NCI-H524 treated with DMSO at 0.1 percent for 48 hours (cell line): ENCODE measurements at places on chromosomes 6 and 20.

DNA sequence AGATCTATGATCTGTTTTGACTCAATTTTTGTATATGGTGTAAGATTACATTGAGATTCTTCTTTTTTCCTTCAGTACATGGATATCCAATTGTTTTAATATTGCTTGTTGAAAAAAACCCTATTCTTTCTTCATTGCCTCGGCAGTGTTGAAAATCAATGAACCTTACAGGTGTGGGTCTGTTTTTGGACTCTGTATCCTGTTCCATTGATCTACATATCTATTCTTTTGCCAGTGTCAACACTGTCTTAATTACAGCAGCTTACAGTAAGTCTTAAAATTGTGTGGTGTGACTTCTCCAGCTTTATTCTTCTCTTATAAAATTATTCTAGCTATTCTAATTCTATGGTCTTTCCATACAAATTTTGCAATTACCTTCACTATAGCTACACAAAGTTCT lies 81.8 kb upstream of the KCNK16 start:
- no peak for DNase-seq

- no peak for DNase-seq
Observed at GRCh38 chr20:35319192-35319870, 27.1 kb upstream of the FAM83C start.

DNA sequence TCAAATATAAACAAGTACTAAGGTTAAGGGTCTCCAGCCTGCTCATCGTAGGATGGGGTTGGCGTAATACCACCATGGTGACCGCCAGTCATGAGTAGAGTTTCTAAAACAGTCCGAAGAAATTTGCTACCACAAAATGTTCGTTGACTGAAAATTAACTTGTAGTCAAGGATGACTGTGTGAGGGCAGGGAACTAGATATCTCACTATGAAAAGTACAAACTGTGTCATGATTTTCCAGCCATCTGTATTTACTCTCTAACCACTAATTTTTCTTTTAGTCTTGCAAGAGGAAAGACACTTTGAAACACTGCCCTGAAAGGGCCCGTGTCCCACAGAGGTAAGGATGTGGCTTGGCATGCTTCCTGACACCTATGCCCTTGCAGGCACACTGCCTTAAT lies 99.7 kb downstream of the IRF4 start:
- DNase-seq, result no peak

DNA sequence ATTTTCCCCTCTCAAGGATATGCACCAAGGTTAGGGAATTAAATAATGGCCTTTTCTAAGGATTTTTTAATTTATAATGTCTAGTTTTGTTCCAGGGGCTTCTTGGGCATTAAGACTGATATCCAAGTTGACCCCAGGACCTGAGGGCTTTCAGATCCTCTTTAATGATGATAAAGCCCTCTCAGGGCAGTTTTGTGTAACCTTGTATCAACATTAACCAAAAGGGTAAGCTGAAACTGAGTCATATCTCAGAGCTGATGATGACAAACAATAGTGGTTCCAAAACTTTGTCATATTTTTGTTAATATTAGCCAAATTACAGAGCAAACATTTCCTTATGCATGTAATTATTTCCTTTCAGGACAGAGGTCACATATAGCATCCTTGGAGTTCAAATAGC lies 309.4 kb upstream of the MAN1A1 start:
- no peak for DNase-seq

- no peak for DNase-seq
Observed at GRCh38 chr20:6999381-6999780, 231.9 kb downstream of the BMP2 start.

GRCh38 chr6:41579088-41579610 lies 33.0 kb downstream of the FOXP4 start:
- no peak for DNase-seq

DNA sequence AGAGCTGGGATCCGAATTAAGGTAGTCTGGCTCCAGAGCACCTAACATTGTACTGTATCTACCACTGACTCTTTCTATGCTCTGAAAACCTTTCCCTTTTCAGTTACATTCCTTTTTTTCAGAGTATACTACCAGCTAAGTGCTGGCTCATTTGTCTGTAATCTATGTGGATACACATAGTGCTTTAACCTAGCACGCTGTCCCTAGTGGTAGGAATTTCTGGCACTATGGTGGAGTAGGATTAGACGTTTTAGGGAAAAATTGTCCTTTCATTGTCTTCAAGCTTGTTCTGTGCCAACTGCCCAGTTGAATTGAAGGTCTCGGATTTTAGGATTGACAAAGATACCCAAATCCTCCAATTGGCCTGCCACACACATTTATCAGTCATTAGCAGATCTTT lies 259.1 kb upstream of the FERMT1 start:
- no peak for DNase-seq

- DNase-seq, result no peak
Observed at GRCh38 chr20:18645851-18646250, 58.0 kb downstream of the DTD1 start.

DNA sequence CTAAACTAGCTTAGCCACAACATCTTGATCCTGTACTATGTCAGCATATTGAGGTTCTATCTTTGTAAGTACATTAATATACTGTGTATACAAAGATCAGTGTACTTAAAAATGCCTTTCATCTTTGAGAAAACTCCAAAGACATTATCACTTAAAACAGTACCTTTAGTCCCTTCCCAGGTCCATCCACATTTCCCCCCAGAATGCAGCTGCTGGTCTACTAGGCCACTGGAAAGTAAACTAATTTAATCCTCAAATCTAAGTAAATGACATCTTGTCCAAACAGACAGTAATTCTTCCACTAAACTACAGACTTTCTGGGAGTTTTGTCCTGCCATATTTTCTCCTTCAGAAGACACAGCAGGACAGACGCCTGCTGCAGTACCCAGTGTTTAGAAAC lies 68.7 kb downstream of the SYCP2 start:
- no peak for DNase-seq

- DNase-seq, result no peak
Observed at GRCh38 chr6:123201869-123202372, 205.9 kb downstream of the CLVS2 start.

GRCh38 chr6:41706876-41707564 lies 28.4 kb downstream of the TFEB start:
- DNase-seq, result no peak

DNA sequence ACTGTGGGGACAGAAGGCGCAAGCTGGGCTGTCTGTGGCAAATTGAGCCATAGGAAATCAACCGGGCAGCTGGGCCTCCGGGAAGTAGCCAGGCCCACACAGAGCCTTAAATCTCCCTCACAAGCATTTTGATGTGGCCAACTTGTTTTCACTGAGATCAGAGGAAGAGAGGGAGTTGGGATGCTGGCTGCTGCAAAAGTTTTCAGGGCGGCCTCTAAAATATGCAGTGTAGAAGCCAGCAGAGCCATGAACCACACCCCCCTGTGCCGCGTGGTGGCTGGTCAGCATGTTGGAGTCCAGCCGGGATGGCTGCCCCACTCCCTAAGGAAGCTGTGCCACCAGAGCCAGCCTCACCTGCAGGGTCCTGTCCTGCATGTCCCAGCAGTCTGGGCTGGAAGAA lies 167.4 kb downstream of the CDC5L start:
- no peak for DNase-seq

GRCh38 chr6:135506270-135506997 lies 8.9 kb upstream of the AHI1 start:
- peak; percentile 30 for DNase-seq

DNA sequence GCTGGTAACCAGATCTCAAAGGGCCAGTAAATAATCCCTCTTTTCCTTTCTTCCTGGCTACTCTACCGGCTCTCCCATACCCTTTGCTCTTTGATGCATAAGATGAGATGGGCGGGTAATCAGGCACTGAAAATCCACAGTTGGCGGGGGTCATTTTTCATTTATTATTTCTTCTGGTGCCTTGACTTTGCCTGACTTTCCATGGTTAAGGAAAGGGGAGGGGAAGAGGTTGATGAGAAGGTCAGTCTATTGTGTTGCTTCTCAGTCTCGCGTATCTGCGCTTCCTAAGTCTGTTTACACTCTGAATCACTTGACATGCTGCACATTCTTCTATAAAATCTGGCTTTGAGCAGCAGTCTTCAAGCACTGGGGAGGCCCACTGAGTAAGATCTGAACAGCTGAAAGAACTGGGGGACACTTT lies 121.1 kb upstream of the HDGFL1 start:
- DNase-seq, result no peak

DNA sequence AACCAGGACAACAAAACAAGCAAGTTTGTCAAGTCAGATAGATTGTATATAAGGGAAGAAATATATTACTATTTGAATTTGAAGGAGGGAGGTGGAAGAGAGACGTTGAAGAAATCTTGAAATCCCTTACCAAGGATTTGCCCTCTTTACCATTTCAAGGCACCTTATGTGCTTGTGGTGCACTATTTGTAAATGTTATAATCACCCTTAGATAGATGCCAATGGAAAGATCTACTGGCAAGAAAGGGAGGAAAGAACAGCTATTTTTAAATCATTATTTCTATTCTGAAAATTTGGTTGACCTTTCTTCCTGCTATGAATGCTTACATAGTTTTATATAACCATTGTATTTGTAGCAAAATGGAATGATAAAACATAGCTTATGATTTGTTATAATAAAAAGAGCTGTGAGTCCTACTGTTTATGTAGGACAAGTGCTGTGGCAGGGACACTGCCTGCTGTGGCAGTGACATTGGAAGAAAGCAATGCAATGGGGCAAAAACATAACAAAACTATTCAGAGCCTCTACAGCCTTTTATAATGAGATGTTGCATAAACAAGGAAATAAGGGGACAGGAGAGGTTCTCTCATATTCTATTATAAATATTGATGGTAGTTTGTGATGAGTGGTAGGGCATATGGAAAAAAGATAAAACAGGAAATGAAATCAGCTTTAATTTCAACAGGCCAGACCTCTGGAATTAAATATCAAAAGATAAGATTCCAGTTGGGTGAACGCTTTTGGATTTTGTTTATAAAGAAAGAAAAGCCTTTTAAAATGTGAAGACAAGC lies 1145.2 kb upstream of the GJE1 start:
- DNase-seq, result no peak

DNA sequence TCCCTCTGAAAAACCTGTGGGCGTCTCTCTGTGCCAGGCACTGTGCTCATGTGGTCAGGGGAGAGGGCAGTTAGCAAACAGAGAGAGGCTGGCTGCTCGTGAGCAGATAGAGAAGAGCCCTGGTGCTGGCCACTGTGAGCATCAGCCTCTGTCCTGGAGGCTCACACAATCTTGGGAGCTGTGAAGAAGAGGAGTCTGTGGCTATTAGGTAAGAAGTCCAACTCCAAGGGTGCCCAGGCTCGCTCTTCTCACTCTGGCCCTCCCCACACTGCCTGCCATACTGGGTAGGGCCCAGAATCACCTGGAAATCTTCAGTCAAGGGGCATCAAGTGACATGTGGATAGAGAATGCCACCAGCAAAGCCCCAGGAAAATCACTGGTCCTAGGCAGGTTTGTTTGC lies 14.1 kb downstream of the SCML4 start:
- DNase-seq, result no peak

DNA sequence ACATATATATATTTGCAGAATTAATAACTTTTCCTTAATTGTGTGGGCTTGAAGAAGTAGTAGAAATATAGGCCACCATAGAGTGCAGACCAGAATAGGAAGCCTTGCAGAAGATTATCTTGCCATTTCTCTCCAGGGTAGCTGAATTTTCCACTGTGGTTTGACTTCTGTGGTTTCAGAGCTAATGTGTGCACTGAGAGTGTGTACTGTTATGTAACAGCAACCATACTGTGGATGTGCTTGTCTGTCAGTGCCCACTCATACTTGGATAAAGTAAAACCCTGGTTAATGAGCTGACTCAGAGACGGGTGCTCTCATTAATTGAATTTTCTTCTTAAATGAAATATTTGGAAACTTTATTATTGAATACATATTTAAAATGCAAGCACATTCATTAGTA lies 57.2 kb downstream of the CEP43 start:
- DNase-seq, result no peak

GRCh38 chr6:161117308-161117707 lies 125.7 kb downstream of the MAP3K4 start:
- no peak for DNase-seq

DNA sequence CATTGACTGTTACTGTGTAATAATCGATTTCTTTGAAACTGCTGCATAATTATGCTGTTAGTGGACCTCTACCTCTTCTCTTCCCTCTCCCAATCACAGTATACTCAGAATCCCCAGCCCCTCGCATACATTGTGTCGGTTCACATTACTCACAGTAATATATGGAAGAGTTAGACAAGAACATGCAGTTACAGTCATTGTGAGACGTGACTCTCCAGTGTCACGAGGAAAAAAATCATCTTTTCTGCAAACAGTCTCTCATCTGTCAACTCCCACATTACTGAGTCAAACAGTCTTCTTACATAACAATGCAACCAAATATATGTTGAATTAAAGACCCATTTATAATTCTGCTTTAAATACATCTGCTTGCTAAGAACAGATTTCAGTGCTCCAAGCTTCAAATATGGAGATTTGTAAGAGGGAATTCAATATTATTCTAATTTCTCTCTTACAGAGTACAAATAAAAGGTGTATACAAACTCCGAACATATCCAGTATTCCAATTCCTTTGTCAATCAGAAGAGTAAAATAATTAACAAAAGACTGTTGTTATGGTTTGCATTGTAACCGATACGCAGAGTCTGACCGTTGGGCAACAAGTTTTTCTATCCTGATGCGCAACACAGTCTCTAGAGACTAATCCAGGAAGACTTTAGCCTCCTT lies 113.3 kb downstream of the TMEM242 start:
- no peak for DNase-seq

- peak; percentile 54 for DNase-seq
Observed at GRCh38 chr6:122789182-122790027, at the start of gene SMPDL3A. Gene SMPDL3A (plus strand): TSS chr6:122789258. CDS start chr6:122789347, 89 bp downstream.

DNA sequence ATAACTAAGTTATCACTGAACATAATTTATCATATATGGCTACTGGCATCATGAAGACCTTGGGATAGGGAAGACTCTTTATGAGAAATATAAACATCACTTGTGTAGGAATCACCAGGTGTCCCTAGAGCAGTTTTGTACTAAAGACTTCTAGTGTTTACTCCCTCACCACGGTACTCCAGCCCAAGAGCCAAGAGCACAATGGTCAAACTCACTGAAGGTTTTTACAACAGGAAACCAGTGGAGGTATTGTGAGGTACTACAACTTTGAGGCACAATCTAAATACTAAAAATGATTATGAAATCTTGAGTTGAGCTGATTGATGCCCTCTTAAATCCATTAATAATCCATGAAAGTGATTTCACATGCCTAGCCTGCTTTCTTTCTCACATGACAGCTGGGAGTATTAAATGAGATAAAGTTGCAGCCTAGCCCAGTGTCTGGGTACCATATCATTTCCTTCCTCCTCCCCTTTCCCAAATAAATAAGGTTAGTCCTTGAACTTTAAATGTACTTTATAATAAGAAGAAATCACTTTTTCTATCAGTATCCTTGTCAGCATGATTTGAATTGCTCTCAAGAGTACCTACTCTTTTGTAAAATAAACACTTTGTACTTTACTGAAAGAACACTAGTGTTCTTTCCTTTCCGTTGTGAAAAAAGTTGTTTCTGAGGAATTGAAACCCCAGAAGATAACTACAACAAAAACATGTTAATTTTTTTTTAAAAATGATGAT lies 26.5 kb downstream of the GLO1 start:
- no peak for DNase-seq

DNA sequence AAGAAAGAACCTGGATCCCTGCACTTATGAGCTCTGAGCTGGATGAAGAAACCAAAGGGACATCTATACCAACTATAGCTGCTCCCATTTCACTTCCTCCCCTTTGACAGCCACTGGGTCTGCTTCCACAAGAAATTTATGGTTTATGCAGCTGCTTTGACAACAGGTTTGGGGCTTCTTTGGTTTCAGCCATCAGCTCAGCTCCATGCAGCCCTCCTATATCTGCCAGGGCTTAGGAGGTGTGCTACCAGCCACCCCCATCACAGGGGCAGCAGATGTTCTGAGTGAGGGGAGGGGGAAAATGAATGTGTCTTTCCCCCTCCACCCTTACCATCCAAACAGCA lies 29.2 kb upstream of the PKHD1 start:
- no peak for DNase-seq
